Activated T-cell treated with anti-CD3 and anti-CD28 coated beads for 4 hours (primary cell): ENCODE measurements at places on chromosomes 7 and 10.

- DNase-seq = no peak
Measured at GRCh38 chr7:50448823-50449222, 1.3 kb downstream of the FIGNL1 start.

DNA sequence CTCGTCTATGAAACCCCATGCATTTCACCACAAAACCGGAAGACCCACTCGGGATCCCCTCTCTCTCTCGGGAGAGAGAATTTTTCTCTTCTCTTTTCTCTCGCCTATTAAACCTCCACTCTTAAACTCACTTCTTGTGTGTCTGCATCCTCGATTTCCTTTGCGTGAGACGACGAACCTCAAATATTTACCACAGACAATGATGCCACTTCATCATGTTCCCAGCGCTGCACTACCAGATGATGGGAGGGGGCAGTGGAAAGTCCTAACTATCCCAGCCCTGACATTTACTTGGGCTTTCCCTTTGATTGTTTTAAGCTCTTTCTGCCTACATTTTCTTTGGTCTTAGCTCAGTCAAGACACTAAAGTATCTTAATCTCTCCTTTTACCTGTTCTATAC is 906.7 kb downstream of the GRID1 start:
- DNase-seq = no peak

- DNase-seq = no peak
Measured at GRCh38 chr10:79149662-79150443, 81.1 kb downstream of the ZMIZ1 start.

DNA sequence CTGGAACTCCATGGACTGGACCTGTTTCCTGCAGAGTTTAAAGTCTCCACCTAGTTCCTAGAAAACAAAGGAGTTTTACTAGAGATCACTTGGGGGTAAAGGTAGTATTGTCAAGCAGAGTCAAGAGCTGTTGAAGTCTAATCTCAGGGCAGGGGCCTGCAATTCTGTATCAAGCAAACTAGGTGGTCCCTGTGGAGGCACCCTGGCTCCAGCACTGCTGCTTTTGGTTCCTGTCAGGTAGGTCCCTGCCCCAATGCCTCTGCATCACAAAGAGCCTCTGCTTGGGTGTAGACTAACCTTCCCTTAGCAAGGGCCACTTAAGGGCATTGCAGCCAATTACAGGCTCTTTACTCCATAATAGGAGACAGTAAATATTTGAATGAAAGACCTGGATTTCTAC is 22.5 kb downstream of the ZSCAN25 start:
- DNase-seq = no peak

GRCh38 chr7:116689790-116690259 is 17.8 kb downstream of the MET start:
- no peak for DNase-seq

DNA sequence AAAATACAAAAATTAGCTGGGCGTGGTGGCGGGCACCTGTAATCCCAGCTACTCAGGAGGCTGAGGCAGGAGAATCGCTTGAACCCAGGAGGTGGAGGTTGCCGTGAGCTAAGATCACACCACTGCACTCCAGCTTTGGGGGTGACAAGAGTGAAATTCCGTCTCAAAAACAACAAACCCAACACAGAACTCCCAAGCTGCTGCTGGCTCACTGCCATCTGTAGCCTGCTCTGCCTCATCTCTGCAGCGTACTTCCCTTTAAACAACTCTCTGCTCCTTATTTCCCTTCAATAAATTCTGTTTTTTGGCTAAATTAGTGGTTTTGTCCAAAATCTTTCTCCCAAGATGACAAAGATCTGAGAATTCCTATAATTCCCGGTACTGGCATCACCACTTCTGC is 189.2 kb upstream of the GALNT17 start:
- DNase-seq = no peak

- DNase-seq = no peak
Measured at GRCh38 chr7:112509402-112509801, 28.6 kb downstream of the LSMEM1 start.
